HAP-1 (cell line): ENCODE measurements at places on chromosomes 2 and 18.

DNA sequence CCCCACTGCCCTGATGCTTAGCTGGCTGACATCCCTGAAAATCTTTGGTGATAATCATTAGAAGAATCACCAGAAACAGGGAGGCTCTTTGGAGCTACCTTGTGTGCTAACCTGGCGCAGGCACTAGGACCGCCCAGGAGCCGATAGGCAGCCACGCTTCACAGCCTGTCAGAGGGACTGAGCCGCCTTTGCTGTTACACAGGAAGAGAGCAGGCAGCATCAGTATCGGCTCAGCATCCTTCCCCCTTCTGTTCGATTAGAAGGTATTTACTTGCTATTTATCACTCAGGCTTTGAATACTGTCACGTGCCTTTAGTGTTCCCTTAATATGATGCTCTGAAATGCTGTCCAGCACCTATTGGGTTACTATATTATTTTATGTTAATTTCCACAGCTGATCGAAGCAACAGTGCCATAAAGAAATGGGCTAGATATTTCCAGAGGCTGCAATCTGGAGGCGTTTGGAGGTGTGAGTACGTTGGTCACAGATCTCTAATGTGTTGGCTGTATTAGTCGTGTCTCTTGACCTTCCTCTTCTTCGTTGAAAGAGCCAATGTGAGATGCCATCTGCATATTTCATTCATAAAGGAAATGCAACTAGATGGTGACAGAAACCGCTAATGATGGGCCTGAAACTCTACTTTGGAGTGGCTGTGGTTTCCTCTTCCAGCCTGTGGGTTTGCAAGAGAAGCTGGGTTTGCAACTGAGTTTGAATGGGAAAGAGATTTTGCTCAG, 110.4 kb upstream of the RAB27B start:
- DNase-seq = no peak

DNA sequence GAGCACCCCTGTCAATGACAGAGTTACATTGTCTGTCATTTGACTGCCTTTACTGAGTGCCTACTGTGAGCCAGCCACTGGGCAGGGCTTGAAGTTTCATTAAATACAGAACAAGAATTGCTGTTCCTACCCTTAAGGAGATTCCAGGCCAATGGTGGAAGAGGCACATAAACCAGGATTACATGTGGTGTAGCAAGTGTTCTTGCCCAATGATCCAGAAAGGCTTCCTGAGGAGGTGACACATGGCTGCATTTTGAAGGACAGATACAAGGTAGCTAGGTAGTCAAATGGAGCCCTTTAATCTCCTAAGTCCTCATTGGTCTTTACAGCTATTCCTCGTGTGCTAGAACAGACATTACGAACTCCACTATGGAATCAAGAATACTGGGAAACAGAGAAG, 312.7 kb downstream of the ETAA1 start:
- no peak for DNase-seq

- DNase-seq = no peak
These were observed 756.3 kb downstream of the SATB2 start for GRCh38 chr2:198701481-198701880.

GRCh38 chr2:196586511-196586991, 53.0 kb upstream of the CCDC150 start:
- no peak for DNase-seq
